ENCODE measurements at places on chromosomes 2 and 18.

DNA sequence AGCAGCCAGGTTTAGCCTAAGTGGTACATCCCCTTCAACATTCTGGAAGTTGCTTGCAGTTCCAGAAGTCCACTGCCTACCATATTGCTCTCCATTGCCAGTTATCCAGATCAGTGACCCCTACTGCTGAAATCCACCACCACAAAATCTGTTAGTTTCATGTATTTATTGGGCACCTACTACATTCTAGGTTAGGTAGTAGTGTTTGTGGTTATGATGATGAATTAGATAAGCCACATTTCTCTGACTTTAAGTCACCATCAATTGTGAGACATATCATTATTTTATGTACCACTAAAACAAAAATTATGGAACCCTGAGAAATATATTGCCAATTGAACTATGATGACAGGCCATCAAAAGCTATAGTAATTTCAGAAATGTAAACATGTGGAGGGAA is 139.5 kb upstream of the PKDCC start:
- DNase-seq, result no peak

- no peak for DNase-seq
These were observed 6.9 kb upstream of the CCBE1 start for GRCh38 chr18:59704146-59704545.

- no peak for DNase-seq
These were observed 307.9 kb downstream of the SLC8A1 start for GRCh38 chr2:40144022-40144421.

DNA sequence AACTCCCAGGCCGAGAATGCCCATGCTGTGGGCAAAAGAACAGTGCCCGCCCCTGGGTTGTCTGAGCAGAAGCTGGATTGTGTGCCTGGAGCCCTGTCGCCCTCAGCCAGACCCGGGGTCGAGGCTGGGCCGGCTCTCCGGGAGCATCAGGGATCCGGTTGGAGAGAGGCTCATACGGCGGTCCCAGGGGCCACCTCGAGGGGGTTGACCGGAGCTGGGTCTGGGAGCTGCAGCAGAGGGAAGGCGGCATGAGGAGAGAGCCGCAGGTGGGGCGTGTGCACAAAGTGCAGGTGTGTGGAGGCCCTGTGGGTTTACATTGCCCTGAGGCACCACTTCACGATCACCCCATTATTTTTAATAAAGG is 39.5 kb downstream of the MBP start:
- no peak for DNase-seq

GRCh38 chr18:74459889-74460288 is 2.8 kb upstream of the DIPK1C start:
- peak; percentile 27 for DNase-seq

Measured in RPMI8226 (cell line).